H7 (cell line): ENCODE measurements at places on chromosomes 4 and X. TPM values are rescaled to one million over a fixed set of nuclear protein-coding genes. Genes with fewer than 3 reads are reported as not detected.

ANAPC4 gene
- 20.6 and 27.9 TPM in 2 replicates for total RNA-seq

POU3F4 gene
- 0.37 and 0.52 TPM in 2 replicates for total RNA-seq

RBM46 gene
- total RNA-seq: 0.73 and 2.3 TPM in 2 replicates

SORBS2 gene
- 6.8 and 7.3 TPM in 2 replicates for total RNA-seq

ETDB gene
- not detected in 2 replicates for total RNA-seq

TCEAL8 gene
- 125 and 158 TPM in 2 replicates for total RNA-seq

CLDN34 gene
- 0.52 TPM in 1 of 2 replicates, not detected in the other for total RNA-seq

ADGRG2 gene
- total RNA-seq: 7.6 and 7.8 TPM in 2 replicates

HTRA3 gene
- total RNA-seq: 3.8 and 4.6 TPM in 2 replicates

GRCh38 chr4:164484551-164484950 lies 269.4 kb upstream of the SMIM31 start:
- DNase-seq: no peak

DNA sequence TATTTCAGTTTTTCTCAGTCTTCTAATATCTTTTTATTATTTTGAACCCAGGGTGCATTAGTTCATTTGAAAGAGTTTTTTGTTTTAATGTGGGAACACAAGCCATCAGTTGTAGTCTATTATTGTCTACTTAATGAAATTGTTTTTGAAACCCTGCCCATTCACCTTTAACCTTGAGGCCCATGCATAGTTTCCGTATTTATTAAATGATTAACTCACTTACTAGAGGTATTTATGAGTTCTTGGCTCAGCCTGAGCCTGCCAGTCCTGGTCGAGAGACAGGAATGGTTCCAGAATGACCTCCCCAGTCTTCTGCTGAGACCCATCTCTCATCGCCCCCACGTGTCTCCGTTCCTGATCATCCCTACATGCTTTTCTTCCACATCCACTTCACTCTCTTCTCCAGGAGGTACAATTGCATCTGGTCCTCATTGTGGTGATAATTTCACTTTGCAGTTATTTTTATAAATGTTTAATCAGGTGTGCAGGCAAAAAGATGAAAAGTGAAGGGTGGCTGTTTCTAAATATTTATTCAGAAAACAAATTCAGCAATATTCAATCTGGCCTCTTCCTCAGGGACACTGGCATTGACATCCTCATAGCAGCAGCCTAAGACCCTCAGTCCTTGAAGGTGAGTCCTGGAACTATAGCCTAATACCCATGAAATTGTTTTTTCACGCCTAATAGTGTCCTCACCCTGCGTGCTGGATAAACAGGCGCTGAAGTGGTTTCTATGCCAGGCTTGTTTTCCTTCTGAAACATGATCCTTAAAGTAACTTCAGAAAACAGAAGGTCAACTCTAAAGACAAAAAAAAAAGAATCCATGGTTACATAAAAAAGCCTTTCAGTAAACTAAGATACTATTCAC lies 112.8 kb downstream of the KDR start:
- no peak for DNase-seq

- no peak for DNase-seq
These were observed 63.1 kb downstream of the ACOX3 start for GRCh38 chr4:8377103-8378075.

- no peak for DNase-seq
These were observed 13.7 kb downstream of the APELA start for GRCh38 chr4:164890691-164891090.

- DNase-seq: no peak
These were observed 66.4 kb downstream of the CDKL5 start for GRCh38 chrX:18491587-18492340.

- no peak for DNase-seq
These were observed 99.0 kb downstream of the STIM2 start for GRCh38 chr4:26959654-26960047.

GRCh38 chrX:81205551-81205950 lies 3.6 kb downstream of the SH3BGRL start:
- no peak for DNase-seq

DNA sequence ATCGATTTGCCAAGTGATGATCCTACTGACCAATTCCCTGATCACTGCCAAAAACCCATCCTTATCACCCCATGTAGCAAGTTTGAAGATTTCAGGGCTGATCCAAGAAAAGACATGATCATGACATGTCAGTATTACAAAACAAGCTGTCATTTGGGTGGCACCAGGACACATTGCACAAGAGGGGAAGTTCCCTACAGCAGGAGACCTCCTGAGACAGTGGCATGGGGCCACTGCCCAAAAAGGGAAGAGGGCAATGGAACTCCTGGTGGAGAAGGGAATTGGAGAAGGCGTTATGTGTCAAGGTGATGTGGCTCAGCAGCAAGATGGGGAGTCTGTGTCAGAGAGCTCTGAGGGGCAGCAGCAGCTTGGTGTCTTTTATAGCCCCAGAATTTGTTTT lies 43.4 kb downstream of the ZNF182 start:
- DNase-seq: no peak

DNA sequence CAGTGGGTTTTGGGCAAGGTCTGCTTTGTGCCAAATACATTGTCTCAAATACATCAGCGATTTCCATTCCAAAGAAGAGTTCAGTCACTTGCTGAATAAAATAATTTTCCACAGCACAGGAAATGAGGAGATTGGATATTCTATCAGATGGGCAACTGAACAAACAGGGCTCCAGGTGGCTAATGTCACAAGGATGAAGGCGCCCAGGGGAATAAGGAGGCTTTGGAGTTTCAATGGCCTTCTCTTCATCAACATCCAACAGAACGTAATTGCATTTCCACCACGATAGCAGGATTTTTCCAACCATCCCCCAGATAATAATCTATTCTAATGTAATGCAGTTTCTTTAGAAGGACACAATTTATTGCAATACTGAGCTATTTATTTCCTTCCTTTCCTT lies 104.7 kb upstream of the KLHL13 start:
- DNase-seq: no peak

- no peak for DNase-seq
These were observed 310.9 kb downstream of the ANKRD50 start for GRCh38 chr4:124401606-124402005.

DNA sequence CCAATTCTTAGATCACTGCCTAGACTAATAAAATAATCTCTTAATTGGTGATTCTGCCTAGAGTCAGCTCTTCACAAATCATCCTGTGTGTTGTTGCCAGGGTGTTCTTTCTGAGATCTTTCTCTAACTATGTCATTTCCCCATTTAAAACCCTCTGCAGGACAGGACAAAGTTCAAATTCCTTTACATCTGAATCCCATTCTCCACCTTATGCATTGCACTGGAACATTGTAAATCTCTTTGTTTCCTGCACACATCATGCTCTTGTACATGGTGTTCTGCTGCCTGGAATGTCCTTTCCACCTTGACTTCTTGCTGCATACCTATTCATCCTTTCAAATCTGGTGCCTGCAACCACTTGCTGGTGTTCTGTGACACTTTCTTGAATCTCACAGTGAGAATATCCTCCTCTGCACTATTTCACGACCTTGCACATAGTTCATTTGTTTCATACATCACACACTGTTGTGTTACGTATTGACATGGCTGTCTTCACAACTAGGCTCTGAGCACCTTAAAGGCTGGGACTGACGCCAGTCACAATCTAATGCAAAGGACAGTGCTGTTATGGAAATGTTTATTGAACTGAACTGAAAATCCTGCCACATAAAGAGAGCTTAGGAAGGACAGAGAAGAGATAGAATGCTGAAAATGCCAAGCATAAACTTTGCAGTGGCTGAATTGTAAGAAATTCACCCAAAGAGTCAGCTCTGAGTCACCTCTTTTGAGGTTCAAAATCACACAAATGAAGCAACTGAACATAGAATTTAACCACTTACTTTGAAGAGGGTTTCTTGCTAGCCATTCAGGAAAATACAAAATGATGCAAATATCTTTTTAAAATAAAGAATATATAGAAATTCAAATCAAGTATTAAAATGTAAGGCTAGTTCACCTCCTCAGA lies 26.4 kb upstream of the SMIM14 start:
- DNase-seq: no peak

- DNase-seq: no peak
These were observed 28.6 kb upstream of the TMEM154 start for GRCh38 chr4:152708361-152708760.

- DNase-seq: no peak
These were observed 15.3 kb downstream of the SLC34A2 start for GRCh38 chr4:25670991-25671390.

DNA sequence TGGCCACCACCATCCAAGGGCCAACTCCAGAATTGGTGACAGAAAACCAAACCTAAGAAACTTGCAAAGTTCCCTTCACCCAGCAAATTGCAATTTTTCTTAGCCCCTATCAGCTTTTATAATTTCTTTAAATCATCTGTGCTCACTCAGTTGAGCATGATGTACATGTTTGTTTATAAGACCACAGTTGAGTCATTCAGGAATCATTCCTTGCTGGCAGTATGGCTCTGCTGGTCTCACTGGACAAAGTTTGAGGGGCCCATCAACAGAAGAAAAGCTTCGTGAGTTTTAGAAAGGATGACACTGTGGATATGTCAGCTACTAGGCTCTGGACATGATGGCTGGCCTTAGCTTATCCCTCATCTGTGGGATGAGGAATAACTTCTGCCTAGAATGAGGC lies 4.0 kb downstream of the TRPC5 start:
- no peak for DNase-seq

DNA sequence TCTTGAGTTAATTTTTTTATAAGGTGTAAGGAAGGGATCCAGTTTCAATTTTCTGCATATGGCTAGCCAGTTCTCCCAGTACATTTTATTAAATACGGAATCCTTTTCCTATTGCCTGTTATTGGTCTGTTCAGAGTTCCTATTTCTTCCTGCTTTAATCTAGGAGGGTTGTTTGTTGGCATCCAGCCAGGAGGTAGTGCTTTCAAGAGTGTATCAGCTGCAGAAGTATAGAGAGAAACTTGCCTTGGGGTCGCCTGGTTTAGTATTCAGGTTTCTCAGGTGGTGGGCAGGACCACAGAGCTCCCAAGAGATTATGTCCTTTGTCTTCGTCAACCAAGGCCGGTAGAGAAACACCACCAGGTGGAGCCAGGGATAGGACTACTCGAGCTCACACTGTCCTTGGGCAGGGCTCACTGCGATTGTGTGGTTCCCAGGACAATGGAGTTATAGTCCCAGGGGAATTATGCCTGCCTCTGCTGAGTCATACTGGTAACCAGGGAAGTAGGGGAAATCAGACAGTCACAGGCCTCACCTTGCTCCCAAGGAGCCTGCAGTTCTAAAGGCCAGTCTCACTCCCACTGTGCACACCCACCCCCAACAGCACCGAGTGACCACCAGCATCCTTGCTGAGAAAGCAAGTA lies 168.1 kb downstream of the VSIG4 start:
- peak; percentile 24 for DNase-seq

DNA sequence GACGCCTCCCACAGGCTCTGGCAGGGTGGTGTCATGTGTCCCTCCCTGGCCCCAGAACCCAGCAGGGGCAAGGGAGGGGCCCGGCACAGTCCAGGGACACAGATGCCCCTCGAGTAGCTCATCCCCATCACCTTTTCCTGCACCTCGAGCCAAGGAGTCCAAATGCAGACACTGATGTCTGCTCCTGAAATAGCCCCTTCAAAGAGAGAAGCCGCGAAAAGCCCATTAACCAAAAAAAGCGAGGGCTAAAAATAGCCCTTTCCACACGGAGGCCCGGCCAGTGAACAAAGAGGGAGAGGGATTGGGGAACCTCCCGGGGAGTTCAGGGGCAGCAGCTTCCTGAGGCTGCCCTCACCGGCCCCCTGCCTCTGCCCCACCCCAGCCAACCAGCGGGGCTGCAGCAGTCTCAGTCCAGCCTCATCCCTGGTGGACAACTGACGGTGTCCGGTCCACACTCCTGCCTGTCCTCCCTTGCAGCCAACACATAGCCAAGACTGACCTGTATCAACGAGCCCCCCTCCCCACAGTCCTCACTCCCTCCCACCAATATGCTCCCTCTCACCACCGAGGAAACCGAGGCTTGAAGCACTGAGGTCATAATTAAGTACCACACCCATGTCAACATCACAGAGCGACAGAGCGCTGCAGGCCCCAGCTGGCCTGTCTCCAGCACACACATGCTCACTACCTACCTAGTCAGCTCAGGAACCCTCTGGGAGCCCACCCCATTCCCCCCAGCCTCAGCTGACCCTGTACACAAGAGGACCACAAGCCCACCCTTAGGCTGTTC lies 23.9 kb downstream of the WDR1 start:
- DNase-seq: no peak

GRCh38 chr4:68987007-68987406 lies 35.4 kb upstream of the UGT2A3 start:
- DNase-seq: no peak

GRCh38 chr4:176443117-176443516 lies 123.4 kb downstream of the SPCS3 start:
- DNase-seq: no peak

GRCh38 chr4:121692261-121692660 lies 4.5 kb downstream of the ANXA5 start:
- DNase-seq: no peak

DNA sequence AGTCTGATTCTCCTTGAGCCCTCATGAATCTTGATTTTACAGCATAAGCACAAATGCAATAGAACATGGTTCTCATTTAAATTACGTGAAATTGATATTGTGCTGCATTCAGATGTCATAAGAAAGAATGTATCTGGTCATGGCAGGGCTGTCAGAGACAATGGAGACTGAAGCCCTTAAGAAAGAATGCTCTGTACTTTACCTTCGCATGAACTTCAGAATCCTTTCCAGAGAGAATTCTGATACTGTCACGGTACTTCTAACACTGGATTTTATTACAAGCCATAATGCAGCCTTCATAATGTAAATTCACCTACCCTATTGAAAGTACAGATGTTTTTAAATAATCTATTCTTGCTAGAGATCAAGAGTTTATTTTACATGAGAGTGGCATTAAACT lies 677.9 kb upstream of the ADGRL3 start:
- no peak for DNase-seq

GRCh38 chrX:40318801-40319200 lies 221.0 kb upstream of the BCOR start:
- DNase-seq: no peak

DNA sequence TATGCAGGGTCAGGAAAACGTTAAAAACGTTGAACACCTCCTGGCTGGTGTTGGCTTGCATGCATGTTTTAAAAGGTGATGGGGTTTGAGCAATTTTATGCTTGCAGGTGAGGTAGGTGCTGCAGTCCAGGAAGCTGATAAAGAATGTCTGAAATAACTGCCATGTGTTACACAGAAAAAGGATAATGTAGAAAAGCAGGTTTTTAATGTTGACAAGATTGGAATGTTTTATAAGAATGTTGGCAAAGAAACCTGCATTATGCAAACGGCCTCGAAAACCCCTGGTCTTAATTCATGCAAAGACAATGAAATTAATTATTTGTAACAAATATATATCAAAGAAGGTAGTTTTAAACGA lies 723.7 kb upstream of the AGA start:
- DNase-seq: no peak

GRCh38 chr4:54255881-54256280 lies 26.8 kb downstream of the PDGFRA start:
- DNase-seq: no peak

GRCh38 chr4:41839916-41840854 lies 91.7 kb upstream of the PHOX2B start:
- DNase-seq: no peak

GRCh38 chr4:56531149-56531770 lies 25.7 kb downstream of the ARL9 start:
- DNase-seq: no peak
